Activated CD4-positive, alpha-beta T cell treated with anti-CD3 and anti-CD28 coated beads, Interleukin-2, amount 10 ng/mL, durations not matched to agents 7 days and 5 days (primary cell): ENCODE measurements at places on chromosomes 4 and X.

DNA sequence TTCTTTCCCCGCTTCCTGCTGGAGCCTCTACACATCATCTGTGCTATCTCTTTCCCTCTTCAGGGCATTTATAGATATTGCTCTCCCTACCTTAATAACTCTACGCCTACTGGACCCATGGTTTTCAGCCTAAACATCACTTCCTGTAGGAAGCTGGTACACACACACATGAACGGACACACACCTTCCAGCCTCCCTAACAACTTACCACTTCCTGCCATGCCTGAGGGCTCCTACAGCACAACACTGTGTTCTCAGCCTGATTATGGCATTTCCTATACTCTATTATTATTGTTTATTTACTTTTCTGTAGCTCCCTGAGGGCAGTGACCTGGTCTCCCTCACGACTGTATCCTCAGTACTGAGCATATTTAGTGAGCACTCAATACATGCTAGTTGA lies 163.6 kb upstream of the MAP3K15 start:
- DNase-seq: peak; percentile 38

DNA sequence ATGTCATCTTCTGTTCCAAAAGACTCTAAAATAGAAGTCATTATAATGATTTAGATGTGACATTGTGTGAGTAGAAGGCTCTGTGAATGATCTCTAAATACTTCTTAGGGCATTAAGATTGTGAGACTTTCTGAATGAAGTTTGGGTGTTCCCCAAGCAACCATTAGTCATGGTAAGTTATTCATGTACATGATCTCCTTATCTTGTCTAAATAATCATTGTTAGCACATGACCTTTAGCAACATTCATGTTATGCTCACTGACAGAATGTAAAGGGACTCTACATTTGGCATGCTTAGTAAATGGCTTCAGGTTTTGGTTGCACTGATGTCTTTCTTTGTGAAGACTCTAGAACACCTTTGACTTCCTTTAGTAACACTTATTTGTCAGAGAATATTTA lies 140.8 kb upstream of the AGA start:
- DNase-seq: no peak

- DNase-seq: no peak
Measured at GRCh38 chr4:73976716-73977115, 5.1 kb downstream of the PF4 start.

DNA sequence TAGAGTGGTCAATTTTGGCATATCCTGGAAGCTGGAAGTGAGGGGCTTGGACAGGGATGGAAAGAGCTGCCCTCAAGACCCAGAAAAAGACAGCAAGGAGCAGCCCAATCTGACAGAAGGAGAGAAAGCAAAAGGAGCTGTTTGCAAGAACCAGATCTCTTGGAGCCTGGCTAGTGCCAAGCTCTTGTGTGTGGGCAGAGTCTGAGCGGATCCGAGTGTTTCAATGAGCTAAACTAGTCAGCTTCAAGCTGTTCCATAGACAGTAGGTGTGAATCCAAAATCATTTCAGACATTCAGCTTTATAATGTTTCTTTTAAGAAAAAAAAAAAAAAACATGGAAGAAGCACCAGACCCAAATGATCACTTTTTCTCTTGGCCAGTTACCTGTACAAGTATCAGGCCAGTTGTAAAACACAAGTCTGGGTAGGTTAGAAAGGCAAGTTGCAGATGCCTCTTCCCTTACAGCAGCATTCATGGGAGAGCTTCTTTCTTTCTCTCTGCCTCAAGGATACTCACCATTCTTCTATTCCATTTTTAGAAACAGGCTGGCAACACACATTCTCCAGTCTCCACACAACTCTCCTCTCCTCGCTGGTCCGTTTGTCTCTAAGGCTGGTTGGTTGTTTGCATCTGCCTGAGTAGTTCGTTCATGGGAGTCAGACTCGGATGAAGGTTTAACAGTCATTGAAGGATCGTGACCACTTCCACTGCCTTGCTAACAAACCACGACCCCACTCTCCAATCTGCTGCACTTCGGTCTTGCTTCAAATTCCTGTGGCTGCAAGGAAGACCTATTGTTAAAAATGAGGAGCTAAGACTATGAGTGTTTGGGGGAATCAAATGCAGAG lies 105.2 kb upstream of the GATB start:
- DNase-seq: no peak

- peak; percentile 6 for DNase-seq
Measured at GRCh38 chrX:75603833-75604232, 81.0 kb upstream of the ZDHHC15 start.

GRCh38 chrX:120485315-120485637 lies 16.2 kb upstream of the LAMP2 start:
- no peak for DNase-seq

- DNase-seq: no peak
Measured at GRCh38 chr4:39320381-39321115, 45.6 kb downstream of the RFC1 start.

DNA sequence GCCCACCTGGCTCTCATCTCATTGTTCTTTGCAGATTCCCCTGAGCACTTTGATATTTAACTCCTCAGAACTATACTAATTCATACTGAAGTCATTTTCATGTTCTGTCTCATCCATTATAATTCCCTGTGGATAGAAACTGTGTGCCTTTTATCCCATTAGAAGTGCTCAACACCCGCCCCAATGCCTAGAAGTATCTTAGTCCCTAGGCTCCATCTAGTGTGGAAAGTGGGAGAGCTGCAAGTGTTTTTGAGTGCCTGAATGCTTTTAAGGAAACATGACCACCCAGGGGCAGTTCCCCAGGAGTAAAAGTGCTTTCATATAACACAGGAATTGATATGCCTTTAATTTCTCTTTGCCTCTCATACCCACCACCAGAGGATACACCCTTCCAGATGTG lies 117.0 kb downstream of the CHRDL1 start:
- no peak for DNase-seq
